Neural crest cell (in vitro differentiated cells): ENCODE measurements at places on chromosomes 4 and X. TPM values are rescaled to one million over a fixed set of nuclear protein-coding genes. Genes with fewer than 3 reads are reported as not detected.

DNA sequence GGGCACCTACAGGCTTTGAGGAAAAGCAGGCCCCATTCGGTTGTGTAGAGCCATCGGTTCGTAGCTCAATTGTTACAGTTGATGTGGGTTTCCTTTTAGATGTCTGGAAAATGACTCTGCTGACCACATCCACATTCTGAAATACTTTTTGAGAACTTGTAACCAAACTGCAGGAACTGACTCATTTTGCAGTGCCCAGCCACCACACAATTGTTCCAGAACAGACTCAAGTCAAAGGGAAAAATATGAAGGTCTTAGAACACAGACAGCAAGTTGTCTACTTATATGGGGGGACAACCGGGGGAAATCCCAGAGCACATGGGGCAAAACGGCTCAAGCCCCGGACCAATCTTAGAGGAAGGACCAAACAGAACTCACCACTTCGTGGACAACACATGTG is 557.6 kb upstream of the DIPK2B start:
- no peaks in the 10 kb centered on the region for H3K4me1 ChIP-seq
- H3K36me3 ChIP-seq, result no peaks in the 10 kb centered on the region
- no peak for DNase-seq
- H3K4me3 ChIP-seq, result no peak overlapping the region
- H3K27ac ChIP-seq, result no peak overlapping the region

FGA gene
- total RNA-seq, result not detected in 2 replicates

KLKB1 gene
- total RNA-seq, result 0.36 and 0.49 TPM in 2 replicates

PNMA6F gene
- total RNA-seq, result not detected in 2 replicates

GRCh38 chr4:22522706-22523501 is 7.0 kb upstream of the ADGRA3 start:
- H3K27ac ChIP-seq, result no peak overlapping the region
- no peaks in the 10 kb centered on the region for H3K4me1 ChIP-seq
- H3K27me3 ChIP-seq, result no peaks in the 10 kb centered on the region
- no peaks in the 10 kb centered on the region for H3K36me3 ChIP-seq
- H3K4me3 ChIP-seq, result no peak overlapping the region

GRCh38 chr4:137640156-137640837 is 108.0 kb upstream of the PCDH18 start:
- no peak overlapping the region for H3K4me3 ChIP-seq
- no peaks in the 10 kb centered on the region for H3K27me3 ChIP-seq
- H3K4me1 ChIP-seq, result peaks cover 10% of the 10 kb centered on the region
- no peak for DNase-seq
- no peaks in the 10 kb centered on the region for H3K36me3 ChIP-seq
